AML-193 (cell line): ENCODE measurements at places on chromosomes 7 and 10.

DNA sequence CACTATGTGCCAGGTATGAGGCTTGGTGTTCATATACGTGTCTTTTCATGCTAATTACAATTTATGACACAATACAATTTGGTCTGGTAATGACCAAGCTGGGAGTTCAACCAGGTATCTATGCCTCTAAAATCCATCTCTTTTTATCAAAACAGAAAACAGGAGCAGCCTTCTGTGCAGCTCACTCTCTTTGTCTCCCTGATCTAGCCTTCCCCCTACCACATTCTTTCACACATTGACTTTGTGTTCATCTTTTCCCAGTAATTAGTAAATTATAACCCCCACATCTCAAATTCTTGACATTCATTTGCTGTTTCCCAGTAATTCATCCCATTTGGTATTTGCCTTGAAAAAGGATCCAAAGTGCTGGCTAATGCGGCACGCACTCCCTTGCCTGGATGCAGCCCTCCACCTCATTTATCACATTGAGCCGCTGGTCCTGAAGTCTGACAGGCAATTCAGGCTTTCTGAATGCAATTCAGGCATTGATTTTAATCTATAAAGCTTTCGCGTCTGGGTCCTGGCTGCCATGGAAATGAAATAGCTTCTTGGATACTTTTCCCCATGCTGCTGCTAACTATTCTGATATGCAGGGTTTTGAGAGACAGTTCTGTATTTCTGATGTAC is 112.5 kb upstream of the ANKRD1 start:
- no peak for DNase-seq

DNA sequence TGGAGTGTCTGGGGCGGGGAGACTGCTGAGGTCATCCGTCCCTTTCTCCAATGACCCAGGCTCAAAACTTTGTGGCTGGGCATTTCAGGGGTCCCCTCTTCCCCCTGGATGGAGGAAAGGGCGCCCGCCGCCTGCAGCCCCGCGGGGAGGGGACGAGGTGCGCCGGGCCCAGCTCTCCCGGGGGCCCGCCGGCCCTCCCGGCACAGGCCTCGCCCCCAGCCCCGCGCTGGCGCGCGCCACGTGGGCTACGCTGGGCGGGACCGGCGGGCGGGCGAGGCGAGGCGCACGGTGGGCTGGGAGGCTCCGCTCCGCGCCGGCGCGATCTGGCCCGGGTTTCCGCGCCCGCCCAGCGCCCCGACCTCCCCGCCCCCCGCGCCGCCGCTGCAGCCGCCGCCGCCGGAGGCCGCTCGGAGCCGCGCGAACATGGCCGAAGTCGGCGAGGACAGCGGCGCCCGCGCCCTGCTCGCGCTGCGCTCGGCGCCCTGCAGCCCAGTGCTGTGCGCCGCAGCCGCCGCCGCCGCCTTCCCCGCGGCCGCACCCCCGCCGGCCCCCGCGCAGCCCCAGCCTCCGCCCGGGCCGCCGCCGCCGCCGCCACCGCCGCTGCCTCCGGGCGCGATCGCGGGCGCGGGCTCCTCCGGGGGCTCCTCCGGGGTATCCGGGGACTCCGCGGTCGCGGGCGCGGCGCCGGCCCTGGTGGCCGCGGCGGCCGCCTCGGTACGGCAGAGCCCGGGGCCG is at the start of gene FOXK1:
Gene FOXK1, plus strand, starts transcription at position 410 of the 735 bp plus-strand sequence. Its CDS starts 14 bp downstream, at position 424.
- DNase-seq, result peak; percentile 48

- DNase-seq, result no peak
Measured at GRCh38 chr7:132475669-132476116, 100.6 kb downstream of the PLXNA4 start.

GRCh38 chr7:40000734-40001315 is 50.8 kb downstream of the CDK13 start:
- no peak for DNase-seq

GRCh38 chr10:101310529-101311184 is 43.3 kb upstream of the BTRC start:
- no peak for DNase-seq

DNA sequence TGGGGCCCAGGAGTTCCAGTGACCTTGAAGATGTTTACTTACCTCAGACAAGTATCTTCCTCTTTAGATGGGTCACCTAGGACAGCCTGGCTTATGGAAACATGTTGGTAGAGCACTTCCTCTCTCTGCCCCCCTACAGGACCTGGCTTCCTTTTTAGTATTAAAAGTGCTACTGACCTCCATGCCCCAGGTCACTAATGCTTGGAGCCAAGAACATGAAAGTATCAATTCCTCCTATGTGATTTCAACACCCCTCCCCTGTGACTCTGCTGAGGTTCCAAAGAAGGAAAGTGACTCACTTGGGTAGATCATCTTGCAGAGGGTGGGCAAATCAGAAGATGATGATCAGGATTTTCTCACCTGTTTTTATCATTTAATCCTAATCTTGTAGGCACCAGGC is 125.3 kb upstream of the CCDC6 start:
- DNase-seq, result peak; percentile 50

- no peak for DNase-seq
Measured at GRCh38 chr7:148397985-148398384, 192.6 kb upstream of the C7orf33 start.

GRCh38 chr7:144483189-144483588 is 79.7 kb upstream of the NOBOX start:
- no peak for DNase-seq

GRCh38 chr7:47347346-47347745 is 234.6 kb downstream of the TNS3 start:
- DNase-seq, result no peak

GRCh38 chr7:100895956-100896731 is 456 bp upstream of the ACHE start:
- DNase-seq, result no peak

- DNase-seq, result no peak
Measured at GRCh38 chr7:144830024-144830785, 5.6 kb downstream of the TPK1 start.

DNA sequence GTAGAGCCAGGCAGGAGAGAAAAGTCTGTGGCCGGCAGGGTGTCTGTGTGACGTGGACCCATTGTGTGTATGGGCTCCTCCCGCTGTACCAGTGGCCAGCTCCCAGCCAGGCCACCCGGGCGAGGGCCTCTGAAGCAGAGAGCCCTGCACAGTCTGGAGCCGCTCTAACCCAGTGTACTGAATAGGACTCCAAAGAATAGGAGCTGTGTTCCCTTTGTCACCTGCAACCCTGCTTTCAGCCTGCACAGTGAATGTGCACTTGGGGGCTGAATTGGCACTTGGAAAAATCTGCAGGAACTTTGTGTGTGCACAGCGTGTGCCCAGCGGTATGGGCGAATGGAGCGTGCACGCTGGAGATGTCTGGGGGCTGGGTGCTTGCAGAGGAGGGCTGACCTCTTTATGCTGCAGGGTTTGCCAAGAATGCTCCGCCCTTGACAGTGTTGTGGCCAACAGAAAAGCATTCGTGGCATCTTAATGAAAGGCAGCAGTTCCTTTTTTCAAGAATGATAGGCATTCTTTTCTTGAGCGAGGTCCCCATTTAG is 216.2 kb downstream of the AUTS2 start:
- DNase-seq, result no peak

GRCh38 chr7:459584-460373 is 59.9 kb downstream of the PDGFA start:
- no peak for DNase-seq

DNA sequence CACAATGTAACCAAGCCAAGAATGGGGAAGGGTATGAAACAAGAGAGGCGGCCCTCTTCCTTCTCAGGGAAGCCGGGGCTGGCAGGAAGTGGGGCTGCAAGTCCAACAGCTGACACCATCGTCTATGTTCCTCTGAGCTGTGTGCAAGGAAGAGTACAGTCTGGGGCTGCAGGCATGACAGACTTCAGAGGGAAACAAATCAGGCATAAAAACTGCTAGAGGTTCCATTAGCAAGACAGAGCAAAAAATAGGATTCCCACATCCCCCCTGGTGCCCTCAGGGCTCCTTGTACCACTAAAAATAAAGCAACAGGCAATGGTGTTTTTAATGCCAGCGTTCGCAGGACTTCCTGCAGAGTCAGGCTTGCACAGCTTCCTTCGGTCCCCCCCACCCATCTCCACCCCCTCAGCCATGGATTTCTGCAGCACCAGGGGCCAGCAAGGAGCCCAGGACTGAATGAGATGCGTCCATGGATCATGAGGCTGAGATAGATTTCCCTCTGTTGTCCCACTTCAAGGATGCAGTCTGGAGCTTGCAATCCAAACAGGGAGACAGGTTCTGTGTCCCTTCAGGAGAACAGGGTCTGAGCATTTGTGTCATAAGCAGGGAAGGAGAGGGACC is 34.6 kb downstream of the KCNMA1 start:
- no peak for DNase-seq

DNA sequence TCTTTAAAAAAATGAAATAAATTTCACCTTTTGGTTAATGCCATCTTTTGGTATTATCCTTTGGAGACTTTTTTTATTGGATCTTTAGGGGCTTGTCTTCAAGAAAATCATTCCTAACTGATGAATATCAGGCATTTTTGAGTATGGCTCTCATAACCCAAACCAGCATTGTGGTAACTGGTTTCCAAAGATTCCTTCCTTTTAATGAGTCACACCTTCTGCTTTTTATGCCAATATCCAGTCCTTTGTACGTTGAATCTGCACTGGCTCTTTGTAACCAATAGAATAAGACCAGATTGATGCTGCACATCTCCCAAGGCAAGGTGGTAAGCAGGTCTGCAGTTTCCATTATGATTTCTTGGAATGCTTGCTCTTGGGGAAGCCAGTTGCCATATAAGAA is 89.1 kb downstream of the GPR158 start:
- no peak for DNase-seq

- DNase-seq, result no peak
Measured at GRCh38 chr7:132116369-132116768, 459.9 kb downstream of the PLXNA4 start.

GRCh38 chr10:82813856-82814255 is 938.9 kb downstream of the NRG3 start:
- DNase-seq, result no peak
